ACHN (cell line): ENCODE measurements at places on chromosomes 11 and 22.

DNA sequence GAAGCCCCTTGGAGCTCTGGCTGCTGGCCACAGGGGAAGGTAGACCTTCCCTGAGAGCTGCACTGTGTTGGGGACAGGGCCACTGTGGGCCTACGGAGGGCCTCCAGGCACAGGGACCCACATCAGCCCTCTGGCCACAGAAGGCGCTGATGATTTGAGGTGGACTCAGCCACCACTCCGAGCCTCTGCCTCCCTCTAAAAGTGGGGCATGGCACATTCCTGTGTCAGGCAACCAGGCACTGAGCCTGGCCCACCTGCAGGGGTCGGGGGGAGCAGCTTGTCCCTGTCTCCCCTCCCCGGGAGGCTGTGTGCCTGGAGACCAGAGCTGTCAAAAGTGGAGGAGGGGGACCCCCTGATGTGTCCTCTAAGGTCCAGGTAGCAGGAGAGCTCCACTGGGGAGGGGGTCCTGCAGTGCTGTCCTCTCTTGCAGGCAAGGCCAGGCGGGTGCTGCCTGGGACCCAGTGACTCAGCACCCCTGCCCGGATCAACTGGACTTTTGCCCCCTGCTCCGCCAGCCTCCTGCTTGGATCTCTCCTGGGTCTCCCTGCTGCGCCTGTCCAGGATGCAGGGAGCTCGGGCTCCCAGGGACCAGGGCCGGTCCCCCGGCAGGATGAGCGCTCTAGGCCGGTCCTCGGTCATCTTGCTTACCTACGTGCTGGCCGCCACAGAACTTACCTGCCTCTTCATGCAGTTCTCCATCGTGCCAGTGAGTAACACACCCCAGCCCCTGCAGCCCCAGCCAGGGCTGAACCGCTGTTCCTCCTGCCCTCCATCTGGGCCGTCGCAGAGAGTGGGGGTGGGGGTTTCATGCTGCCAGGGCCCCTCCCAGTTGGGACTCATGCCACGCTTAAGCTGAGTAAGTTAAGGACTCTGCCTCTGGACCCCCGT, 17.5 kb upstream of the CDKN1C start:
- DNase-seq = peak; percentile 44

GRCh38 chr11:119615882-119616196, 113.2 kb downstream of the NECTIN1 start:
- no peak for DNase-seq

DNA sequence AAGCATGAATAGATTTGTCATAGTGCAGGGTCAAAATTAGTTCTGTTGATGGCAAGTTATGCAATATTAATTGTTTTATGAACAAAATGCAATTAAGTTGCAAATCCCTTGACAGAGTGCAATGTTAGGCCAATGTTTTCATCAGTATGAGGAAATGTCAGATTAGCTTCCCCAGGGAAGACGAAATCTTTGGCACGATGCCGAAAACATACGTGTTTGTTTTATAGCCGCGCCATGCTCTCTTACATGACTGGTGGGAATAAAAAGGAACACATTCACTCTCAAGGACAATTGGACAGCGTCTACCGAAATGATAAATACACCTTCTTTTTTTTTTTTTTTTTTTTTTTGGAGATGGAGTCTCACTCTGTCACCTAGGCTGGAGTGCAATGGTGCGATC, 27.0 kb downstream of the MFNG start:
- DNase-seq = no peak

GRCh38 chr11:21456186-21456585, 736.7 kb upstream of the ANO5 start:
- DNase-seq = no peak

DNA sequence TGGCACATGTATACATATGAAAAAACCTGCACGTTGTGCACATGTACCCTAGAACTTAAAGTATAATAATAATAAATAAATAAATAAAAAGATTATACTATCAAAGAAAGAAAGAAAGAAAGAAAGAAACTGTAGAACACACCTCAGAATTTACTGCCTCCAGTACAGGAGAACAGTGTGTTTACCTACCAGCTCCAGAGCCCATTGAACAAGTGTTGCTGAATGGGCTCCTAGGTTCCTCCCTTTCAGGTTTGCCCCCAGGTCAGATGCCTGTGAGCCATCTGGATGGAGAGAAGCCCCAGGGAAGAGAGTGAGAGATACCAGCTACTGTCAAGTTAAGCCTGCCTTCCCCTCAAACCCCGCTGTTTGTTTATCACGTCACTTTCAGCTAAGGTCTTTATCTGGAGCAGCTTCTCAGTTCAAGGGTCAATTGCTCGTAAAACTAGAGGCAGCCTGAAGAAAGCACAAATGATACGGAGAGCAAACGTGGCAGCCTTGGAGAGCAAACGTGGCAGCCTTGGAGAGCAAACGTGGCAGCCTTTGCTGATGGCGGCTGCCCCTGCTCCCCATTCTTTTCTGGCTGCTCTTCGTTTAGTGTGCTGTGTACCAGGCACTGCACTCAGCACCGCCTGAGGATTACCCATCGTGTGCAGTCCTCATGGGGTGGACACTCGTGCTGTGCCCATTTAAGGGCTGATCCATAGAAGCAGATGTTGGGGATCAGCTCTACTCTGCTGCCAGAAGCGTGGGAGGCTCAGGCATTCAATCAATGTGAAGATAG, 111.7 kb downstream of the ADAMTS15 start:
- no peak for DNase-seq

DNA sequence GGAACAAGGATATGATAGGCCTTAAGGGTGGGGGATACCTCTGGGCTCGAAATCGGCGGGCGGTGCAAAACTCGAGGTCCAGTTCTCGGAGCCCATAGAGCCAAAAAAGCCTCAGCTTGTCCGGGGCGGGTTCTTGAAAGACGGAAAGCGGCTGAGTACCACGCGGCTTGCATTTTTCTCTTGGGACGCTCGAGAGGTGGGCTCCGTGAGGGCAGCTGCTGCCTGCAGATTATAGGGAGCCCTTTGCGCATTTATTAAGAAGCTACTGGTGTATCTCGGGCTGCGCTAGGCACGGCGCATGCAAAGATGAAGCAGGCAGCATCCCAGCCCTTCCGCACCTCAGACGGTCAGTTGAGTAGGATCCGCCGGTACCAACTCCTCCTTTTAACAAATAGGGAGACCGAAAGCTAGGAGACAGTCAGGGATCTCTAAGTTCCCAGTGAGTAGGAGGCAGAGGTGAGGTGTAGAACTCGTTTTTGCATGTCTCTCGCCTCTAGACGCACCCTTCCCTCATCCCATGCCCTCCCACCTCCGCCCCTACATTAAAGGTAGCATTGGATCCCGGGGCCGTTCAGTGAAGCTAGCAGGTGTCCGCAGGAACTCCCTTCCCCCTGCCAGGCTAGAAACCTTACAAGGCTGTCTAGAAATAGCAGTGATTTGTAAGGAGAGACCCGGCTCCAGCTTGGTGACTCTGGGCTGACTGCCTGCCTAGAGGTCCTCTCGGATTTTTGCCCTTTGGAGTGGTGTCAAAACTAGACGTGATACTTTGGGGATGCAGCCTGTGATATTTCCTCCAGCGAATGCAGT, 768 bp downstream of the LDHA start:
- DNase-seq = peak; percentile 14

DNA sequence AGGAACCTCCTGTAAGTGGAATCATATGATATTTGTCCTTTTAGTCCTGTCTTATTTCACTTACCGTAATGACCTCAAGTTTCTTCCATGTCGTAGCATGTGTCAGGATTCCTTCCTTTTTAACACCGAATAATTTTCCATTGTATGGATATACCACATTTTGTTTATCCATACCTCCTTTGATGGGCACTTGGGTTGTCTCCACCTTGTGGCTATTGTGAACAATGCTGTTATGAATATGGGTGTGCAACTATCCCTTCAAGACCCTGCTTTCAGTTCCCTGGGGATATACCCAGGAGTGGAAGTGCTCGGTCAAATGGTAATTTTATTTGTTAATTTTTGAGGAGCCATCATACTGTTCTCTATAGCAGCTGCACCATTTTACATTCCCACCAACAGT, 244.9 kb upstream of the BLID start:
- no peak for DNase-seq

DNA sequence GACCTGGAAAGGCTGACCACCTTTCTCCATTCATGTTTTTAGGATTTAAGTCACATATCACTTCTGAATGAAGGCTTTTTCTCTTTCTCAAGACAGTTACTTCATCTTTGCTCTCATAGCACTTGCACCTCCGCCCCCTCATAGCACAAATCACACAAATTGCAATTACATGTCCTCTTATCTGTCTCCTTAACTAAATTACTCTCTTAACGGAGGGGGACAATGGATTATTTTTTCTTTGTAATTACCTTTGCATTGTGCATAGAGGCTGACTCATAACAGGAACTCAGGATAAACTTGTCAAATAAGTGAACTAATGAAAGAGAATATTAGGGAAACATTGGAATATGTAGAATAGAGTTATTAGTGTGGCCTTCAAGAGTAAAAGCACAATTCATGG, 94.7 kb downstream of the MUC15 start:
- no peak for DNase-seq

- no peak for DNase-seq
These were observed 143.9 kb upstream of the MPPED2 start for GRCh38 chr11:30730011-30730410.
